ENCODE measurements at places on chromosomes 13 and 19. TPM values are rescaled to one million over a fixed set of nuclear protein-coding genes. Genes with fewer than 3 reads are reported as not detected.

GRCh38 chr13:20161275-20161950 lies 561 bp upstream of the GJA3 start:
- peak; percentile 70 for DNase-seq

SBK3 gene
- not detected for polyA plus RNA-seq

CEACAM3 gene
- not detected for polyA plus RNA-seq

GARIN5A gene
- polyA plus RNA-seq: 1.7 TPM

- DNase-seq: no peak
Observed at GRCh38 chr19:17577457-17578097, 22.1 kb downstream of the COLGALT1 start.

KLK15 gene
- polyA plus RNA-seq: not detected

EFNB2 gene
- not detected for polyA plus RNA-seq
